Neuronal stem cell (in vitro differentiated cells): ENCODE measurements at places on chromosomes 4 and X.

GRCh38 chr4:77199701-77200100, 42.7 kb downstream of the CCNG2 start:
- DNase-seq: no peak

GRCh38 chrX:13123857-13124345, 79.5 kb upstream of the FAM9C start:
- no peak for DNase-seq

- DNase-seq: no peak
These were observed 106.2 kb upstream of the FAT1 start for GRCh38 chr4:186829740-186830449.

DNA sequence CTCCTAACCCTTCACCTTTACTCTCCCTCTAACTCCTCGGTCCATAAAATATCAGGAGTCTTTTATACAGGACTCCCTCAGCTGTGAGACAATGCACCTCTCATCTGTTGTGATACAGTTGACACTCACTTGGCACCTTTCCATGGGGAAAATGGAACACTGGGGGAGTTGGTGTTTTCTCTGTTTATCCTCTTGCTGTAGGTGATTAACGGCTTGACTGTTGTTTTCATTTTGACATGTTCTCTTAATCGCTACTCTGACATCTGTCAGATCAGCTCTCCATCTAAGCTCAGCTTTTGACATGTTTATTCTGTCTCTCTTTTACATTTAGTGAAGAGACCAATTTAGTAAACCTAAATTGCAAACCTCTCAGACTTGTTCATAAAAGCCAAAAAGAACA, 604.8 kb downstream of the TRAM1L1 start:
- no peak for DNase-seq

DNA sequence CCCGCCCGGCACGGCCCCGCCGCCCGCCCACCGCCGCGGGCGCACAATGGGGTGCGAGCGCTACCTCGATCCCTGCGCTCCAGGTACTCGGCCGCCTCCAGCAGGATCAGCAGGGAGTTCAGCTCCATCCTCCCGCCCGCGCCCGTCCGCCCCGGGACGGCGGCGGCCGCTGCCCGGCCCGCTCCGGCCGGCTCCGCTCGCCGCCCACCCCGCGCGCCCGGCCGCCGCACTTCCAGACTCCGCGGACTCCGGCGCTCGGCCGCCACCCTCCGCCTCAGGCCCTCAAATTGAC, at the start of gene MXD4:
Gene MXD4 (minus strand): TSS at position 257 of the 292 bp plus-strand sequence. CDS start 129 bp downstream, at position 128.
- DNase-seq: no peak
